B cell (primary cell): ENCODE measurements at places on chromosomes 5 and 9. TPM values are rescaled to one million over a fixed set of nuclear protein-coding genes. Genes with fewer than 3 reads are reported as not detected.

GRCh38 chr5:139358064-139358463 is 16.4 kb downstream of the PAIP2 start:
- DNase-seq = no peak
- peaks cover 8% of the 10 kb centered on the region for H3K36me3 ChIP-seq
- H3K4me1 ChIP-seq = no peaks in the 10 kb centered on the region
- no peaks in the 10 kb centered on the region for H3K27me3 ChIP-seq
- H3K27ac ChIP-seq = no peak overlapping the region
- no peak overlapping the region for H3K4me3 ChIP-seq

DNA sequence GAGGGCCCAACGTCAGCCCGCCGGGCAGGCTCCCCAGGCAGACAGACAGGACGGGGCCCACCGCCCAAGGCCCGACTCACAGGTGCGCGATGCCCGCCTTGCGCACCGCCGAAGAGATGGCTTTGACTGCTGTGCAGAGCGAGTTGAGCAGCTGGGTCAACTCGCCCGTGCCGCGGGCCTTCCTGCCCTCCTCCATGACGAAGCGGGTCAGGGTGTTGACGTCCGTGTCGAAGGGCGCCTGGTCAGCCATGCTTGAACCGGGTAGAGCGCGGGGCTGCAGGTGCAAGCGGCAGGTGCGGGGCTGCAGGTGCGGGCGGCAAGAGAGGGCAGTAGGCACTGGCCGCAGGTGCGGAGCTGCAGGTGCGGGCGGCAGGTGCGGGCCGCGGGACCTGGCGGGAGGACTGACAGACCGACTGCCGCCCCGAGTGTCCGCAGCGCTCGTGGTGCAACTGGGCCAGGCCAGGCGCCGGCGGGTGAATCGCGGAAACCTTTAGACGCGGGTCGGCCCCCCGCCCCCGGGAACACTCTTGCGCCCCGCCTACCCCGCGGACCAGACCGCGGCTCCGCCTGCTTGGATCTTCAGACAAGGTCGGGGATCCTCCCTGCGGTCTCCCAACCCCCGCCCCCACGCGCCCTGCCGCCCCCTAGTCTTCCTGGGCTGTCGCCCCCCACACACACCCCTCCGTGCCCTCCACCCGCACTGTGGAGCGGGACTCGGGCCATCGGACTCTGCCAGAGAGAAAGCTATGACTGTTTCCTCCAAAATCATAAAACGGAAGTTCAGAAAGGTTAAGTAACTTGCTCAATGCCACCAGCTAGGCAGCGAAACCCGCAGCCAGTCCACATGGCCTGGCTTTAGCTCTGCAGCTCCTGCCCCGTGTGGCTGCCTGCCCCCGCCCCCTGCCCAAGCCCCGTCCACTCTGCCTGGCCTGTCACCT is at the start of gene FBP1:
FBP1 (minus strand) TSS at position 458 of the 938 bp plus-strand sequence; CDS start at position 250, 208 bp downstream.
- H3K4me1 ChIP-seq = peaks cover 18% of the 10 kb centered on the region
- H3K27ac ChIP-seq = peak within 1 kb of the TSS; percentile 2
- no peaks in the 10 kb centered on the region for H3K36me3 ChIP-seq
- peak; percentile 88 for DNase-seq

GRCh38 chr9:93107151-93107824 is 11.3 kb downstream of the CARD19 start:
- no peak for DNase-seq
- peaks cover 3% of the 10 kb centered on the region for H3K36me3 ChIP-seq
- H3K4me3 ChIP-seq = no peak overlapping the region
- no peak overlapping the region for H3K27ac ChIP-seq
- H3K27me3 ChIP-seq = no peaks in the 10 kb centered on the region
- peaks cover 29% of the 10 kb centered on the region for H3K4me1 ChIP-seq

DNA sequence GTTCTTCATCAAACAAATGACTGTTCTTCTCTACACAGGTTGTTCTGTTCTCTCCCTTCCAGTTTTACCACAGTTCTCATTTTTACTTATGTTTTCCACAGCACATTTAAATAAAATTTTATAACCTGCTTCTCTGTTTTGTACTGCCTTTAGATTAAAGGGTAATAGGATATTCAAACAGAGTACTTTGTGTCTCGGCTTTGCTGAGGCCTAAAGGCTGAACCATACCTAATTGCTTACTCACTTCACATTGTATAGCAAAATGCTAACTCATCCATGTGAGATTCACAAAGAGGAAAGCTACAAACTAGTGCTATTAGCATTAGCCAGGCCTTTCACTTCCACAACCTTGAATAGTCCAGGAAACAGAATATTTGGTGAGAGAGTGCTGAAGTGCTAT is 200.3 kb downstream of the TRPM3 start:
- no peaks in the 10 kb centered on the region for H3K27me3 ChIP-seq
- H3K36me3 ChIP-seq = no peaks in the 10 kb centered on the region
- no peak overlapping the region for H3K27ac ChIP-seq
- no peak for DNase-seq
- no peak overlapping the region for H3K4me3 ChIP-seq

DNA sequence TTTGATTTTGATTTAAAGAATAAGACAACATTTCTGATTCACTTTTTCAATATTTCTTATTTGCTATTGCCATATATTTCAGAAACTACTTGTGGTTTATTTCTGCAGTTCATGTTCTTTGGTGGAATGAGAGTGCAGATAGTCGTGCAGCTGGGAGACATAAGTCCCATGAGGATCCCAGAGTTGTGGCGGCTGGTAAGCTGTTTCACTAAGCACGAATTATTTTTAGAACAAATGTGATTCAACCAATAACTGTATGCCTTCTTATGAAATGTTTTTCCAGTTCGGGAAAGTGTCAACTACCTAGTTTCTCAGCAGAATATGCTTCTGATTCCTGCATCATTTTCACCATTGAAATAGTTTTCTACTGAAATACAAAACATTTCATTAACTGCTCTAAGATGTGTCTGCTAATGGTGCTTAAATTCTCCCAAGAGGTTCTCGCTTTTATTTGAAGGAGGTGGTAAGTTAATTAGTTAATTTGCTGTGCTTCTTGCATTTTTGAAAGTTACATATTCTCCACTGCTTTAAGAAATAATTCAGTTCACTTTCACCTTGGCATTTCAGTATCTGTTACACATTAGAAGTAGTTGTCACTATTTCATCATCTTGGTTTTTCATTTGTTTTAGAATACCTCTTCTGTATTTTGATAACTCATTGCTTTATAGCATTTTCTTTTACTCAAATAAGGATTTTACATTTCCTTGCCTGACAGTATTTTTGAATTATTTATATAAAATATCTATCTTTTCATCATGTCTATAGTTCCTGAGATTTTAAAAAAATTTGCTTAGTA is 9.0 kb downstream of the NIPSNAP3B start:
- H3K27ac ChIP-seq = no peak overlapping the region
- no peaks in the 10 kb centered on the region for H3K27me3 ChIP-seq
- peaks cover 44% of the 10 kb centered on the region for H3K4me1 ChIP-seq
- H3K36me3 ChIP-seq = no peaks in the 10 kb centered on the region
- H3K4me3 ChIP-seq = no peak overlapping the region

DNA sequence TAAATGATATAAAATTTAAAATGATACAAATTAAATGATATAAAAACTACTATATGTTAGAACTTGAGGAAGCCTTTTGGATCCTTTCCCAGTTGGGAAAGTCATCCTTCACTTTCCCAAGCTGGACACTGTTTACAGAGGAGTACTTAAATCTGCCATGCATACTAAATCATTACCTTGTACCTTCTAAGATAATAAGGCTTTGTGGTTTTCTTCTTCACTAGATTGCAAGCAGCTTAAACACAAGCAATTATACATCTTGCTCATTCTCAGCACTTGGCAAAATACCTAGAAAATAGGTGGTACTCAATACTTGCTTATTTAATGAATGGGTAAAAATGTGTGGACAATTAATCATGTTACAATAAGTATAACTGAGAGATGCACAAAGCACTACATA is 666.8 kb downstream of the PTPRD start:
- H3K27ac ChIP-seq = no peak overlapping the region
- no peaks in the 10 kb centered on the region for H3K27me3 ChIP-seq
- H3K4me3 ChIP-seq = no peak overlapping the region
- DNase-seq = no peak

DNA sequence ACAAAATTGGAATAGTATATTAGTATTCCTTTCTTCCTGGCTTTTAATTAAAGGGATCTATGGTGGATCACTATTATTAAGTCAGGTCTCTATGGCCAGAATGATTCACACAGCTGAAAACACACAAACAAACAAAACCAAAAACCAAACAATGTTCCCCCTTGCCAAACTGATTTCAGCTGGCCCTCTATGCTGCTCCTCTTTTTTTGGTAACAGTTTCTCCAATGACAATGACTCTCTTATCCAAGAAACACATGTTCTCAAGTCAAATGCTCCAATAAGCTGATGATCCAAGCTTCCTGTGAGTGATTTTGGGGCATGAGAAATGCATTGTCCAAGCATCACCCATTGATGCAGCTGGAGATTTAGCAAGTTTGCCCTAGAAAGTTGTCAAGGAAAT is 193.4 kb upstream of the TUT7 start:
- no peaks in the 10 kb centered on the region for H3K27me3 ChIP-seq
- no peak overlapping the region for H3K4me3 ChIP-seq
- H3K4me1 ChIP-seq = no peaks in the 10 kb centered on the region
- H3K36me3 ChIP-seq = no peaks in the 10 kb centered on the region

DNA sequence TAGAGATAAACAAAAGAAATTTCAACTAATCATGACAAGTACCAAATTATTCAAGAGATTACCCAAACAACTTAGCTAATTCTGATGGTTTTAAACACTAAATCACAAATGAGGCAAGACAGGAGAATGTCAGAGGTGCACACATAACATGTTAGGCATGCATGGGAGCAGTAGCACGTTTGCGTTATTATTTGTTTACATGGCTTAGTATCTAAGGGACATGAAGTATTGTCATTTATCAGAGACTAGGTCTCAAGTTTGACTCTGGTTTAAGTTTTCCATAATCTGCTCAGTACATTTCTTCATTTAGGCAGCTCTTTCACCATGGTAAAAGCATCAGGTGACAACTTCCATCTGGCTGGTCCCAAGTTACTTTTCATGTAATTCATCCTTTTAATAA is 244.1 kb upstream of the TNC start:
- no peaks in the 10 kb centered on the region for H3K4me1 ChIP-seq
- no peaks in the 10 kb centered on the region for H3K36me3 ChIP-seq
- DNase-seq = no peak
- H3K27me3 ChIP-seq = no peaks in the 10 kb centered on the region
- no peak overlapping the region for H3K27ac ChIP-seq
- no peak overlapping the region for H3K4me3 ChIP-seq

GRCh38 chr9:80605793-80606192 is 1034.0 kb downstream of the TLE4 start:
- no peak overlapping the region for H3K4me3 ChIP-seq
- no peaks in the 10 kb centered on the region for H3K4me1 ChIP-seq
- no peak overlapping the region for H3K27ac ChIP-seq

DNA sequence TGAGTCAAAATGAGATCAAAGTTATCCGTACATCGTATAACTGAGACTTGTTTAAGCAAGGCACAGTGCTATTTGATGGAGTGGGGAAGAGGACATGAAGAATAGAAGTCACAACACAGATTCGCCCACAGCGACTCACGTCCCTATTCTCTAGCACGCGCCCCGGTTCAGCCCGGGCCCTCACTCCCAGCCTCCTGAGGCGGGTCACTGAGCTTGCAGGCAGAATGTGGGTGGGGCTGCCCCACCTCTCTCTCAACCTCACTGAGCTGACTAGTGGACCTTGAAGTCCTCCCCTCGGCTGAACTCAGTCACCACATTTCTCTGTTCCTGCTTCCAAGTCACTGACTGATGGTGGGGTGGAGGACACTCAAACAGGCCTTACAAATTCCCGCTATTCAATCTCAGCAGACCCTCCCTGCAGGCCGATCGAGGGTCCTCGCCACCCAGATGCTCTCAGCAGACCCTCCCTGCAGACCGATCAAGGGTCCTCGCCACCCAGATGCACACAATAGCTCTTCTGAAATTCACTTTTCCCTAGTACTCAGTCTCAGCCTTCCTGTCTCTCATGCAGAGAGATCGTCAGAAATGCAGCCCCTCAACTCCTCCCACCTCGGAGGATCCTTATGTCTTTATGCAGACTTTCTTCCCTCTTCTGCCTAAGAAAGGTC is 12.9 kb downstream of the GLDC start:
- H3K27ac ChIP-seq = no peak overlapping the region
- no peaks in the 10 kb centered on the region for H3K36me3 ChIP-seq
- H3K27me3 ChIP-seq = no peaks in the 10 kb centered on the region
- peaks cover 28% of the 10 kb centered on the region for H3K4me1 ChIP-seq

DNA sequence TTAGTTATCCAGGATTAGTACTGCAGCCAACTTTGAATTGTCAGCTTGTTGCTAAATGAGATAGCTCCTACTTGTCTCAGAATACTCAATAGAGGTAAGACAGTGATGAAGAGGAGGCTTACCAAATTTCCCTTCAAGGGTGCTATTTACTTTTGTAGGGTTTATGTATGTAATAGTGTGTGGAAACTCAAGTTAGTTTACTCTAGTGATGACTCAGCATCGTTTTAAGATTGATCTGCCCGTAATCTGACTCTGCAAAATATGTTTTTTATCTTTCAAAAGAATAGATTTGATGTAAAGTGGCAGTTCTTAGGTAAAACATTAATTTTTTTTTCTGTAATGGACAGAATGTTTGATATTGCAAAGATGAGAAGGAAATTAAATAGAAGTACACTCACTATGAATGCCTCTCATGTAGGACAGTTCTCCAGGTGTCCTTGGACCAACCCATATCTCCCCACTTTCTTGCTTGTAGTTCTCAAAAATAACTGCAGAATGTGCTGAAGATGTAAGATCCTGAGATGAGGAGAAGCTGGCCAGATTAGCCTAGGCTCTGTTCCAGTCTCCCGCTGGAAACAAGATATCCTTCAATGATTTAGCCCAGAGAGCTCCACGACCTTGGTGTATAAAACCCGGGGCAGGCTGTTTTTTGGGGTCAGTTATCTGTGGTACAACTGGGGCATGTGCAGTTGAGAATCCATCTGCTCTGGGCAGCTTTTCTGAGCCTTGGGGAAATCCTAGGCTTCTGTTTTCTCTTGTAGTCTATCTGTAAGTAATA is 24.4 kb upstream of the MROH2B start:
- no peaks in the 10 kb centered on the region for H3K27me3 ChIP-seq
- no peak for DNase-seq
- no peak overlapping the region for H3K4me3 ChIP-seq
- H3K27ac ChIP-seq = no peak overlapping the region
- no peaks in the 10 kb centered on the region for H3K36me3 ChIP-seq

- H3K27ac ChIP-seq = no peak overlapping the region
- H3K4me3 ChIP-seq = no peak overlapping the region
- H3K36me3 ChIP-seq = no peaks in the 10 kb centered on the region
- no peaks in the 10 kb centered on the region for H3K27me3 ChIP-seq
- DNase-seq = no peak
- peaks cover 3% of the 10 kb centered on the region for H3K4me1 ChIP-seq
Measured at GRCh38 chr5:54254482-54255198, 55.7 kb downstream of the ARL15 start.

ANKDD1B gene
- total RNA-seq = 0.87 and 1.1 TPM in 2 replicates

RASGEF1C gene
- not detected in 2 replicates for total RNA-seq

COL23A1 gene
- total RNA-seq = 0.10 and 0.20 TPM in 2 replicates

FYB1 gene
- 1.00 and 1.3 TPM in 2 replicates for total RNA-seq

C5orf63 gene
- 20.0 and 25.4 TPM in 2 replicates for total RNA-seq
